CD4-positive, alpha-beta T cell treated with Interferon gamma for 1 hour (primary cell): ENCODE measurements at places on chromosomes 5 and 9.

DNA sequence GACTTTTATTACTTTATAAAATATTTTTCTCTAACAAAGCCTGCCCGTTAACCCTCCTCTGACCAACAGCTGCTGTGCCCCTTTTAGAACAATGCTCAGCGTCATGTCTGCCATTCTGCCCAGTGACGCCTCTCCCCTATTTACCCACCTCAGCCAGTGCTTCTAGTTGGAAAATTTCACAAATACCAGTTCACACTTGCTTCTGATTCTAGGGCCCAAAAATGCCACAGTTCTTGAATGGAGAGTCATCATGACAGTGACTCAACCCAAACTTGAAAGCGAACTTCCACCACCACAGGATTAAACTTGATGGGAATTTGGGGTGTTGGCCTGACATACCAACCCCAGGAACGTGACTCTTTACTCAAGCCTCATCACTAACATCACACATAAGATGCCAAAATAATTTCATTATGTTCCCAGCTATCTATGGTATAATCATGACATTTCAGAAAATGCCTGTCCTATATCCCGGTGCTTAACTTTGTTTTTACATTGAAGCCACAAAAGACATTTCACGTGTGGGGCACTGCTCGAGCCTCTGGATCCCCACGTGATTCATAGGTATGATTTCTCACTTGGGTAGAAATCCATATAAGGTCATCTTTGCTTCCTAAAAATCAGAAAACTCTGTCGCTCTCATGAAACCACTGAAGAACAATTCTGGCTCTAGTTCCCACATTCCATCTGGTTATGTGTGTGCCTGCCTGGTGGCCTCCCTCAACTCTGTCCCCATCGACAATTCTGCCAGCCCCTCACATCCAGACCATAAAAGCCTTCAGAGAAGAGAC lies 220.9 kb downstream of the ACTL7B start:
- DNase-seq, result no peak

DNA sequence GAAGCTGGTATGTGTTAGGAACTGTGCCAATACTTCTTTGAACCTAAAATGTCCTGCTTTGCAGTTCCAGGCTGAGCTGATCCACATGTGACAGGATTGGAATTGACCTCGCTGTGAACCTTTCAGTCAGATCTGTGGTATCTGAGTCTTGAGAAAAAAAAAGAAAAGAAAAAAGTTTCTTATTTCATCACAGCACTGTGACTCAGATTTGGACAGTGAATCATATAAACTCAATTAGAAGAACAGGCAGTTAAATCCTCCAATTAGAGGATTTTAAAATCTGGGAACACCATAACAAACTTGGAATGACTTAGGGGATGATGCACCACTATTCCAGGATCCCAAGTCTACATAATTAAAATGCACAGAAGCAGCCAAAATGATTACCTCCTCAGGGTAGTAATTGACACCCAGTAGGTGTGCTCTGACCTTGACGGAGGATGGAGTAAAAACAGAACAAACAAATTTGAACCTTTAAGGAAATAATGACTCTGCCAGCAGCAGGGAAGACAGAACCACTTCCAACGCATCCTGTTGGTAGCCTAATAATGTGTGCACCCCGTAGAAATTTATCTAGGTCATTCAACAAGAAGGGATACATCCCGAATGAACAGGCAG lies 57.8 kb upstream of the RAI14 start:
- DNase-seq, result no peak

DNA sequence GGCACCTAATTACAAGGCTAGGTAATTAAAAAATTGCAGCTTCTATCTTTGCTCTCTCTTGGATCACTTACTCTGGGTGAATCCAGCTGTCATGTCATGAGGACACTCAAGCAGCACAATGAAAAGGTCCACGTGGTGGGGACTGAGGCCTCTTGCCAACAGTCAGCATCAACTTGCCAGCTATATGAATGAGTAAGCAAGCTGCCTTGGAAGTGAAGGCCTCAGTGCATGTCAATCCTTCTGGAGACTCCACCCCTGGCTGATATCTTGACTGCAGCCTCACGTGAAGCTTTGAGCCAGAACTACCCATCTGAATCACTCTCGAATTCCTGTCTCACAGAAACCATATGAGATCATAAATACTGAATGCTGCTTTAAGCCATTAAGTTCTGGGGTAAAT lies 140.5 kb downstream of the SNX18 start:
- DNase-seq, result no peak

GRCh38 chr9:35452481-35452880 lies 37.4 kb upstream of the RUSC2 start:
- DNase-seq, result no peak

DNA sequence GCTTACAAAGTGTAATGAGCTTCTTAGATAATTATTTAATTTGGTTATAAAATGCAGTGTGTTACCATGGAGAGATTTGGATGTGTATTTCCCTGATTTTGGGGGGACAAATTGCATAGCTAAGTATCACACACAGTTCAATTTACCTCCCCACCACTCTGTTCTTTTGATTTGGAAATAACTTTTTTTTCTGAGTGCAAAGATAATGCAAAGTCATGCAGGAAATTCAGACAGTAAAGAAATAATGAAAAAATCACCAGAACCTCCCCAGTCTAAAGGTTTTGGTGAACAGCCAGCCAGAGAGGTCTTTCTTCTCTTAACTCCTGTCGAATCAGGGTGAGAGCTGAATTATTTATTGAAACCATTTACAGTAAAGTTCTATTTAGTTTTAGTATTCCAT lies 3.2 kb downstream of the ADGRV1 start:
- DNase-seq, result no peak

DNA sequence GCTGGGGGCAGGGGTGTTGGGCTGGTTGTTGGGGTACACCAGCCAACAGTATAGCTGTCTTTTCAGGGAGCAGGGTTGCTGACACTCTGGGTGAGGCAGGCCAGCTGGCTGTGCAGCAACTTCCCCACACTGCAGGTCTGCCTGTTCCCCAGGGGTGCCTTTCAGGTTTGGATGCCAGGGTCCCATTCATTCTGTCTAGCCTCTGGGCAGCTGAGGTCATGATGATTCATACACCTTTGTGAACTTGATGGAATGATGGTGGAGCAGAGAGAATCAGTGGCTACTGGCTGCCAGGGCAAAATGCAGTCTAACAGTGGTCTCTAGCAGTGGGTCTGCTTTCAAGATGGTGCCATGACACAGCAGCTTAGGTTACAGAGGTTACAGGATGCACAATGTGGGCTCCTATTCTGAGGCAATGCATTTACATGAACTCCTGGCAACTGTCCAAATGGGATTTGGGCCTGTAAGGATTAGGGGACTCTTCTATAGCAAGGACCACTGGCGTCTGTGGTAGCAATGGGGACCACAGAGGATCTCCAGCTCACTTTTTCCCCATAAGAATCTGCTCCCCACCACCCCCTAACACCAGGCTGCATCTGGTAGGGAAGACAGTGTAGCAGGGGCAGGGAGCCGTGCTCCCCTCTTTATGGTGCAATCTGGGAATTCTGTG lies 103.7 kb downstream of the FEM1C start:
- DNase-seq, result no peak

DNA sequence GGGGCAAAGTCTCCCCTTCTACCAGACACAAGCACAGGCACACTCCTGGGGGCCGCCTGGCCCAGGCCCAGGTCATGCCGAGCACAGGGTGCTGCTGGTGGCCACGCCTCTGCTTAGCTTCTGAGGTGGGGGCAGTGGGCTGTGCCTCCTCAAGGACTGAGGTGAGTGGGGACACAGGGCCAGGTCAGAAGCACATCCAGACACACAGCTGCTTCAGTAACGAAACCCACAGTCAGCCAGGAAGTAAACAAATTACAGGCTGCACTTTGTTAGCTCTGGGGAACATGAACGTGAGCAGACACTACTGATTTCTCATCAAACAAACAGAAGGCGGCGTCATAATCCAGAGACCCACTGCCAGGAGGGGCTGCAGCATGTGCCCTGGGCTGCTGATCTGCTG lies 192.4 kb downstream of the HSPA4 start:
- no peak for DNase-seq

GRCh38 chr9:12272471-12273120 lies 420.6 kb upstream of the TYRP1 start:
- no peak for DNase-seq

DNA sequence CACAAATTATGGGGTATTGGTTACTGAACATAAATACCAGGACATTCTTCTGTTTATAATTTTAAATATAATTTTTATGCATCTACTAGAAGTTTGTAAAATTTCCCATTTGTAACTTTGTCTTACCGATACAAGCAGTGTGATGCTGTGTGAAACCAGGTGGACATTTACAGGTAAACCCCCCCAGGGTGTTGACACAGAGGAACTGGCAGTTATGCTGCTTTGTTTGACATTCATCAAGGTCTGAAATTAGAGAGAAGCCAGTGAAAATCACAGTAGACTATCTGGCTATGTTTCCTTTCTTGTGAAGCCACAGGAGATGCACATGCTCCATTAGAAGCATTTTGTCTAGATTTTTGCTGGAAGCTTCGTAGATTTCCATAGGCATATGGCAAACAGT lies 190.9 kb downstream of the SLC12A2 start:
- no peak for DNase-seq

DNA sequence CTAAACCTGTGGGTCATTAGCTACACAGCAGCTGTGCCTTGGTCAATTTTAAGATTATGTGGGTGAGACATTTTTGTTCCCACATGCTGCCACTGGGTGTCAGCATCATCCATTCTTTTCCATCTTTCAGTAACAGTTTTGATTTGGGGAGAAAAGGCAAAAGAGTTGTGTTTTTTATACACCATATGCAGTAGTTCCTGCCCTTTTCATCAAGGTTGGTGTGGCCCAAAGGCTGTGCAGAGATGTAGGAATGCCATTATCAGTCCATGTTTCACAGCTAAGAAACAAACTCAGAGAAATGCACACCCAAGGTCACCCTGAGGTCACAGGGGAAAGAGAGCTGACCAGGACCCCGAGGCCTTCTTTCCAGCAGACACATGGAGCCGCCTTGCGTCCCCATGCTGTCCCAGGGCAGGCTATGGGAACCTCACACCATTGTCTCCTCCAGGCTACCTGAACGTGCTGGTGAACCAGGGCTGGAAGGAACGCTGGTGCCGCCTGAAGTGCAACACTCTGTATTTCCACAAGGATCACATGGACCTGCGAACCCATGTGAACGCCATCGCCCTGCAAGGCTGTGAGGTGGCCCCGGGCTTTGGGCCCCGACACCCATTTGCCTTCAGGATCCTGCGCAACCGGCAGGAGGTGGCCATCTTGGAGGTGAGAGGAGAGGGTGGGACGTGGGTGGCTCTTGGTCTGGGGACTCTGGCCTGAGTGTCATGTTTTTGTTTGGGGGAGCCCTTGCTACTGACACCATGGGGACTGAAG lies 27.8 kb upstream of the GRPEL2 start:
- DNase-seq, result peak; percentile 26

GRCh38 chr9:130144703-130145102 lies 27.5 kb upstream of the NCS1 start:
- DNase-seq, result no peak

DNA sequence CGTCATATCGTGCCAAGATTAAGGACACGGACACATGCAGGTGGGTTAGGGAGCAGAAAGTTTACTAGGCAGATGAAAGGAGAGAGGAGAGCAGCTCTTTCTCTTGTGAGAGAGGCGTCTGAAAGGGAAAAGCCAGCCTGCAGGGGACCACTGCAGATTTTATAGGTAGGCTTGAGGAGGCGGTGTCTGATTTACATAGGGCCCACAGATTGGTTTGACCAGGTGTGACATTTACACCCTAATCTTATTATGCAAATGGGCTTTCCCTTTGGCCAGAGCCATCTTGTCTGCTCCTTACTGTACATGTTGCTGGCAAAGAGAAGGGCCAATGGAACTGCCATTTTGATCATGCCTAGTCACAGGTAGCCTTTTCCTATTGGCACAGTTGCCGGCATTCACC lies 137.2 kb upstream of the TAF11L2 start:
- no peak for DNase-seq

DNA sequence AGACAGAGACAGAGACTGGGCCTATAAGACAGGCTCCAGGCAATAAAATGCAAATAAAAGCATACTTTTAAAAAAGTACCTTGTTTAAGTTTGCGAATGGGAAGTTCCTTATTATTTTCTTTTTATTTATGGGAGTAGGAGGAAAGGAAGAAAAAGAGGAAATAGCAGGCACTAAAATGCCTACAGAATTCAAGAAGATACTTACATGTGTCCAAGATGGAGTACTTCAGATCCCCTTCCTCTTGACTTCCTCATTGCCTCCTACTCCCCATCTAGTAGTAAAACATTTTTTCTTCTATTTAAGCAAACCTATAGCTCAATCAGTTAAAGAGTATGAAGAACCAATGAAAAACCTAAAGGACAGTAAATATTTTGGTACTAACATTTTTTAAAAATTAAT lies 24.8 kb downstream of the GKAP1 start:
- no peak for DNase-seq

DNA sequence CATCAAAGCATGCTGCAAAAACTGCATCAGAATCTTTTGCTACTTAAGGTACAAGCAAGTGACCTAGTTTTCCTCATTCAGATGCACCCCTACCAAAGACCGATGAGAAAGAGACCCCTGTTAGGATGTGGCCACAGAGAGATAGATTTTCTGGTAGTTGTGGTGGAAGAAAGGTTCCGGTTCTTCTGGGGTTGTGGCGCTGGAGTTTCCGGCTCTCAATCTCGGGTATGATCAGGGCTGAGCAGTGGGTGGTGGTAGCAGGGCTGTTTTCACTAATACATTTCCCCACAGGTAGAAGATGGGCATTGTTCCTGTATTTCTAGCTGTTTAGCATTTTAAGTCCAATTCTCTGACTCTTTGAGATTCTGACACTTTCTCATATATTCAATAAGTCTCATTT lies 58.4 kb downstream of the PCSK1 start:
- no peak for DNase-seq

DNA sequence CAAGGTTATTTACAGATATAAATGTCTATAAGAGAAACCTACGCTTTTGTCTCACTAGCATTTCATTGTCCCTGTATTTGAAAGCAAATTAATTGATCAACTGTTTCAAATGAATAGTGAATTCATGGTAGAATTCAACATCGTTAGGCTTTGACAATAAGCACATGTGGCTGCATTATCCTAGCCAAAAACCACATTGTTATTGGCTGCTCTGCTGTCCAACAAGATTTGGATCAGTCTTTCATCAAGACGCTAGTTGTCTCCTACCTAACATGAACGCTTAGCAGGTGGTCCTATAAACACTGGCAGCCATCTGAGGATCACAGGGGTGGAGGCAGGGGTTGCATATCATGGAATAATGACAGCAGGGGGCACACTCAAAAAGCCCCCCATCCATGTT lies 455.0 kb downstream of the CTNND2 start:
- DNase-seq, result no peak

GRCh38 chr5:56052735-56053134 lies 58.0 kb upstream of the IL6ST start:
- no peak for DNase-seq

DNA sequence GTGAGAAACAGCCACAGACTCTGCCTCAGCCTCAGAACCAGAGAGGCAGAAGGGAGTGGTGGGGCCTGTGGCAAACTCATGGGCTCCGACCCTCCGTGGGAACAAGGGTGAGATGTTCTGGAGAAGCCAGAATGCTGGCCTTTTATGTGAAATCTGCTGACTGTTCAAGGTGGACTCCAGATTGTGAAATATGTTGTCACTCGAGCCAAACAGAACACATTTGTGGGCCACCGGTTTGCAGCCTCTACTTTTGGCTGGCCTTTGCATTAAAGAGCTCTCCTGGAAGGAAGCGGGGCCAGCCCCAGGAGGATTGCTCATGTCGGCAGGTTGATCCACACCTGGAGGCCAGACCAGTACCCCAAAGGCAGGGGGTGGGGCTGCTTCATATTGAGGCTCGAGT lies 62.4 kb downstream of the ERGIC1 start:
- DNase-seq, result no peak
